ENCODE measurements at places on chromosomes 6 and 20.

DNA sequence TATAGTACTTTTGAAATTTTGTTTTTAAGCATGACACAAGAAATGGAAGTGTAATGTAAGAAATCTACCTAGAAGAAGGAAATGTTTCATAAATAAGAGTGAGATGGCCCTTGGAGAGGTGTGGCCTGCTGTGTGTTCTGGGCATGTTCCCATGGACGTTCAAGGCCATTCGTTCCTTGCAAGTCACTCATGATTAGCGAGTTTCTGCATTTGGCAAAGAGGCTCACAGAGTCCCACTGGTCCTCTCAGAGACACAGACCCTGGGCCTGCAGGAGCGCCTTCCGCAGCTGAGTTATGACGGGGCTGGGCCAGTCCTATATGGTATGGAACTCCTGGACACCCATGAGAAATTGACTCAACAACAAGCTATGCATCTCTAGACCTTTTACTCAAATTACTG is 7.2 kb downstream of the THBS2 start:
- no peak for DNase-seq

- DNase-seq, result no peak
These were observed 92.6 kb downstream of the RNGTT start for GRCh38 chr6:88870717-88871330.

DNA sequence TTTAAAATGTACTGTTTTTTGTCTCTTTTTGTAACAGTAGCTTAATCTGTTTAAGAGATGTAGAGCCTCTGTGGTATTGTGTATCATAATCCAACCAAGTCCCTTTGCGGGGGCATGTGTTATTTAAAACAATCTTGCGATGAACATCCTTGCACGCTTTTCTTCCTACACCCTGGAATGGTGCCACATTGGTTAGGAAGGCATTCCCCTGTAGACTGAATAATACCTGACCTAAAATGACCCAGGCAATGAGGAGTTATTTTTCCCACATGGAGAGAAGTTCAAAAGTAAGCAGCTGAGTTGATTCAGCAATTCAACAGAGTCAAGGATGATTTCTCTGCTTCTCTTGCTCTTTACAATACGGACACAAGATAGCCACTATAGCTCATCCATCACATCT is 142.0 kb upstream of the PMEPA1 start:
- DNase-seq, result no peak

DNA sequence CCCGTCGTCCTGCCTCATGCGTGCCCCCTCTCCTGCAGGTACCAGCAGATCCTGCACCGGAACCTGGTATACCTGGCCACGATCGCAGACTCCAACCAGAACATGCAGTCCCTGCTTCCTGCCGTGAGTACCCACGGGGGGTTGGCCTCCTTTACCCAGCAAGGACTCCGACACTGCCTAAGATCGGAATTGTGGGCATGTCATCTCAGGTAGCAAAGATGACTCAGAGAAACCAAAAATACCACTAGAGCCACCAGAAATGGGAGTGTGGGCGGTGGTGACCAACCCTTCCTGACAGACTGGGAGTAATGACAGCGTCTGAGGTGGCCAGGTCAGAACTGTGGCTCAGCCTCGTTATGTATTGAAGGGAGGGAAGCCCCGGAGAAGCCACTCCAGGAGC is 16.3 kb downstream of the SS18L1 start:
- no peak for DNase-seq

DNA sequence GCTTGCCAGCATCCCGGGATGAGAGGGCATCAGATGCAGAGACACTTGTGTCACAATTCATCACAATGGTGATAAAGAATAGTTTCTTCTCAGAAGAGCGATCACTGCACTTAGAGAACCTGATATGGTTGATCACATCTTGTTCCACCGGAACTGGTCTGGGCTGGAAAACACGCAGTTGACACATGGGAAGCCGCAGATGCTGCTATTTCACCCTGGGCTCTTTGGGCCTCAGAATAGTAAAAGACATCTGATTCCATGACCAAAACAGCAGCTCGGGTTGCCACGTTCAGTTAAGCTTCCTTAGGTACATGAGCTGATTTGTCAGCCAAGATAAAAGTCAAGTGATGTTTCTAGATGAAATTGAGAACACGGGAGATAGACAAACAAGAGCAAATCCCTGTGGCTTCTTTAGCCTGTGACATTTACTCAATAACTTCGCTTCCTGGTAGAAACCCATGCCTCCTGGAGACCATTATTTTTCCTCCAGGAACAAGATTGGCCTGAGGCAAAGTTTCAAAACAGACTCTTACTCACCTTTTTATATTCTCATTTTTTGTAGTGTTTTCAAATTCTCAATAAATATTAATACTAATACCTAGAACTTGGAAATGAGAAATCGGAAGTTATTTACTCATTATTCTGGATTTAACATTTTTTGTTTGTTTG is 59.4 kb downstream of the TRMT6 start:
- no peak for DNase-seq

DNA sequence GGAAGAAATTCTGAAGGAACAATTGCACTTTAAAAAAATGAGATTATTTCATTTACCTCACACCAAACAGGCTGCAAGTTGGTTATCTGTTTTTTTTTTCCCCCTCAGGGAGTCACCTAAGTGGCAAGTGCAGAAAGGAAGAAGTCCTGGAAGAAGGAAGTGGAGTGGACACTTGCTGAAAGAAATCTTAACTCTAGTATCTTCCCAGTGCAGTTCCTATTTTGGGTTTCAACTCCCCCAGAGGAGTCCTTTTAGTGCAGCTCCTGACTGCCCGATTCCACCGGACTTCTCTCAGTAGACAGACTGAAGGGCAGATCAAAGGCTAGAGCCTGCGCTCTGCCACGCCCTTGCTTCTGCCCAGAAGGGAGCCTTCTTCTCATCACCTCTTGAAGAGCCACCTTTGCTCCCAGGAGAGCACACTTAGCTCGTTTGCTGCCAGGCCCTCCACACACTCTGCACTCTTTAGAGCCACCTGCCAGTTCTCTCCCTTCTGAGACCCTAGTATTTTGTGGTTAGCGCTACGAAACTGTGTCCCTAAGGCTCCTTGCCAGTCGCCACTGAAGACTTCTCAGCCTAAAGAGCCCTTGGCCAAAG is 4.9 kb downstream of the MTCL3 start:
- no peak for DNase-seq

DNA sequence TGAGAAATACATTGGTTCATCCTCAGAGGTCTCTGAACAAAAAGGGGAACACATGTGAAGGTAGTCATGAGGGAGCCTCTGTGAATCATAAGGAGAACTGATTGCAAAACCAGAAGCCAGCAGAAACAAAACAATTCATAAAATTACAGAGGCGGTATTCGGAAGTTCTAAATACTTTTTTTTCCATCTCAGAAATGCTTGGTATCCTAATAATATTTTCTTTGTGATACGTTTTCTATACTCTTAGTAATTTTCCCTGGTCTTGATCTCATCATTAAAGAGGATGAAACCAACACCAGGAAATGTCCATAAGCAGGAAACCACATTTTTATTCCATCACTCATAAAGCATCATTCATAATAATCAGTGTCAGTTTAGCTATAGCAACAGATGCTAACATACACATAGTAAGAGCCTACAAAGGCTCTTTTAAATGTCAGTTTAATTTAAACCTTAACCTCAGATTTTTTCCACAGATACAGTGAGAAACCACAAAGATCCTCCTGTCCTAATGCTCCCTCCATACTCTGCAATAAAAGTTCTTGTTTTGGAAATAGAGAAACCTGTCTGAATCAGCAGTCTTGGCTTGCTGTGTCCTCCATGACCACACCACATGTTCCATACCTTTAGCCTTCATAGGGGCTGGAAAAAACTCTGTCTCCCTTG is 29.2 kb downstream of the SGK1 start:
- DNase-seq, result no peak

DNA sequence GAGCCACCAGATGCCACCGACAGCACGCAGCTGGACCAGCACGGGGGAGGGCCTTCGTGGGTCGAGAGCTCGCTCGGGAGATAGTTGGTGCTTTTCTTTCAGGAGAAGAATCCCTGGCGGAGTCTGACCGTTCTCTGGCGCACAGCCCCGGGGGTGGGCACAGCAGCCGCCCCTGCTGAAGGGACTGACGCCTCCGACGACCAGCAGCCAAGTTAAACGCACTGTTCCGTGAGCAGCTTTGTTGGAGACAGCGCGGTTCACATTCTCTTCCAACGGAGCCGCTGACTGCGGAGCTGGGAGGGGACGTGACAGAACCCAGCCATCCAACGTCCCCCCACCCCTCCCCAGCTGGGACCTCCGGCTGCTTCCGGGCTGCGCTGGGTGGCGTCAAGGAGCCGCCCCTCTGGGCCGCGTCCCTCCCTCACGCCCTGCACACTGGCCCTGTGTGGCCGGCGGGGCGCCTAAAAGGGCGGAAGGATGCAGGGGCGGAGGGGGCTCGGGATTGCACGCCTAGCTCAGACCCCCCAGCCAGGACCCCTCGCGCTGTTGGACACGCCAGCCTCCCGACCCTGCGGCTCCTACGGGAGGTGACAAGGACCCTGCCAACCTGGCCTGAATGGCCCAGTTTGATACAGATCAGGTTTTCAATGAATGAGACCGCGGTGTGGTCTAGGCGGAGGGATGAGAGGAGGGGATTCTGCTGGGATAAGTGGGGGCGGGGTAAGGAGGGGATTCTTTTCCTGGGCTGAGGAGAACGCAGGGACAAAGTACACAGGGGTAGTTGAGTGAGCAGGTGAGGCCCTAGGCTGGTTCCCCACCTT is 36.4 kb upstream of the KHDC1 start:
- DNase-seq, result no peak

GRCh38 chr6:169527306-169527705 is 174.5 kb downstream of the WDR27 start:
- DNase-seq, result no peak

- DNase-seq, result no peak
These were observed 33.9 kb upstream of the TBX18 start for GRCh38 chr6:84798257-84798656.

DNA sequence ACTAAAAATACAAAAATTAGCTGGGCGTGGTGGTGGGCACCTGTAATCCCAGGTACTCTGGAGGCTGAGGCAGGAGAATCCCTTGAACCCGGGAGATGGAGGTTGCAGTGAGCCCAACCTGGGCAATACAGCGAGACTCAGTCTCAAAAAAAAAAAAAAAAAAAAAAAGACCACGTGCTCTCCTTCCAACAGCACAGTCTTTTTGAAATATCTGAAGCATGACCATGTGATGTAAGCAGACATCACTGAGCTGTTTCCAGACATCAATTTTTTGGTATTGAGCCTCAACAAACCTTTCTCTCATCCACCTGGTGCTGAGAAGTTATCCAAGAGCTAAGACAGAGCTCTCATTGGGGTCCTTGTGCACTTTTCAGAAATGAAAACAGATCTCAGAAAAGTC is 249.2 kb downstream of the FOXA2 start:
- DNase-seq, result no peak

DNA sequence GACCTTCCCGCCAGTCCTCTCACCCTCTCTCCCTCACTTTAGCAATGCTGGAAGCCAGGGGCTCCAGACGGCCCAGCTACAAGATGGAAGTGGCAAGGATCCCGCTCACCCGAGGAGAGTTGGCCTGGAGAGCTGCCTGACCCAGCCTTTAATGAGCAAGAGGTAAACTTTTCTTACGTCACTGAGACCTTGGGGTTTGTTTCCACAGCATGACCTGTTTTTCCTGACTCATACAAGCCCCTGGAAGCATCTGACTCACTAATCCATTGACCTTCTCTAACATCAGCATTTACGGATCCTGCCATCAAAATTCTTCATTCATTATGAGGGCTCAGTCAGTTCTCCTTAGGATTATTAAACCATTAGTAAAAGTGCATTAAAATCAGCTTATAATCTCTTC is 120.4 kb downstream of the MYLK4 start:
- no peak for DNase-seq

DNA sequence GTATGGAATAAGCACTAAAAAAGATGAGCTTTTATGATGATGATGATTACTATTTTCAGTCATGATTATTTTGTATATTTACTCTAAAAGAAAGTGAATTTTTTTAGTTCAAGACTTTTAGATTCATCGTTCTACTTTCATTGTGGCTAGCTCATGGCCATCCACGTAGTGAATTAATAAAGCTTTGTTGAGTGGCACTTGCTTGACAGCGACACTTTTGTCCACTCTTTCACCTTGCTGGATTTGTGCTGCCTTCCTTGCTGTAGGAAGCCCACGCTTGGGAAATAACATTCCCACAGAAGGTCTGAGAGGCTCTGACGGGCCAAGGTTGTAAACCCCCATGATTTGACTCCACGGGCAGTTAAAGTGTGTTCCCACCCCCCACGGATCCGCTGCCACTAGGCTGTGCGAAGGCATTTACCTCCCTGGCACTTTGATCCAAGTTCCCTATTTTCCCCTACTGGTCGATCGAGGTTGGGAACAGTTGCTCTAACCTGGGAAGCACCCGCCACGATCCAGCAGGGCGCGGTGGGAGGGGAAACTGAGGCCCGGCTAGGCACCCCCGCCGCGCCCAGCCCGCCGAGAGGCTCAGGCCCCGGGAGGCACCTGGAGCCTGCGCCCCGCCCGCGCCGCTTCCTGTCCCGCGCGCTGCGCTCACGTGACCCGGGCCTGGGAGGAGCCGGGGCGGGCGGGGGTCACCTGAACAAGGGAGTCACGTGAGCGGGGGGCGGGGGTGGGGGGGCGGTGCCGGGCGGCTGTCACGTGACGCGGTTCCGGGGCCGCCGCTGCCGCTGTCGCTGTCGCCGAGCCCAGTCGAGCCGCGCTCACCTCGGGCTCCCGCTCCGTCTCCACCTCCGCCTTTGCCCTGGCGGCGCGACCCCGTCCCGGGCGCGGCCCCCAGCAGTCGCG is at the start of gene IGF2R:
TSS of gene IGF2R (plus strand) at position 788 of the 909 bp plus-strand sequence. CDS start 165 bp downstream, outside the sequence.
- peak; percentile 76 for DNase-seq

DNA sequence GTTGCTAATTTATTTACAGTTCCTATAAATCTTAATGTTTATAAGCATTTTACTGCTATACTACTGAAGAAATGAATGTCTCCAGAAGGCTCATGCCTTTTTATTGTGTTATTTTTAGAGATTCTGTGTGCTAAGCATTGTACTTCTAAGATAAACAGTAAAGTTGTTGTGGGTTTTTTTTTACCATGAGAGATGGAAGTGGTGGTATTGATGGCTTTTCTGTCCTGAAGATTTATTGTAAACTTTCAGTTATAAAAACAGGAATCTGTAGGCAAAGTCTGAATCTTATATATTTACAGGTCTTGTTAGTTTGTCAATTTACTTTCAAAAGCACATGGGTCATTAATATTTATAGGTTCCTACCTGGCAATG is 246.9 kb downstream of the TMEM242 start:
- DNase-seq, result no peak

DNA sequence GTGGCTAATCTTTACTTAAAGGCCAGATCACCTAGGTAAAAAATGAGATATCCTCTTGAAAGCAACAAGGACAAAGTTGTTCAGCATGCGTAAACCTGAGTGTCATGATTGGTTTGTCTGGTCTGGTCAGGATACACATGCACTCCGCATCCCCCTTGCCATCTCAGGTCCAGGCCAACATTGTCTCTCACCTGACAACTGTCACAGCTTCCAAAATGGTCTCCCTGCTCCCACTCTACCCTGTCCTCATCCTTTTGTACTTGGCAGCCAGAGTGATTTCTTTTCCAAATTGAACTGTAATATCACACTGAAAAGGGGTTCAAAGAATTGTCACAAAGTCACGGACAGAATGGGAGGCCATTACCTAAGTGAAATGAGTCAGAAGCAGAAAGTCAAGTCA is 21.1 kb upstream of the APCDD1L start:
- DNase-seq, result no peak

GRCh38 chr20:60096166-60096565 is 137.9 kb downstream of the CDH26 start:
- DNase-seq, result no peak

- no peak for DNase-seq
These were observed 16.2 kb upstream of the IYD start for GRCh38 chr6:150352321-150353296.

- DNase-seq, result no peak
These were observed 287.2 kb downstream of the QKI start for GRCh38 chr6:163701762-163702161.

GRCh38 chr6:91420243-91420642 is 833.4 kb upstream of the MAP3K7 start:
- DNase-seq, result no peak

Data from caudate nucleus (tissue), 63 donors.